ENCODE measurements at places on chromosomes 11 and 22.

DNA sequence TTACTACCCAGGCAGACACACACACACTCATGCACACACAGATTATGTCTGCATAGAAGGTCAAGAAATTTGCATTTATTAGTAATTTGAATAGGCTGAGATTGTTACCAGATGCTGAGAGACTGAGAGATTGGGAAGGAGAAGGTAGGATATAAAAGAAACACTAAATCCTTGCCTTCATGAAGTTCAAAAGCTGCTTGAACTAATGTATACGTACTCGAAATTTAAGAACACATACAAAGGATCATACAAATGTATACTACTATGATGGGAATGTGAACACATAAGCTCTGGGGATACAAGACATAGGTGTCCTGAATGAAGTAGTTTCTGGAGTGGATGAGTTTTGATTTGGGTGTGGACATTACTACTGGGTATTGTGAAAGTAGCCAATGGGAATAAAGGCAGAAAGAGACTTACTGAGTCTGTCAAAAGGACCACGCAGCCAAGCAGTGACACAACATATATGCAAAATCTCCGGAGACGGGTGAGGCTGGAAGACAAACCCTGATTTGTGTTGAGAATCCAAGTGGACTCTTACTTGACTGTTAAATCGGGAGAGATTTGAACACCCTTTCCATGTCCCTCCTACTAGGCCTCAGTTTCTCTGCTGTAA lies 7.3 kb upstream of the PKNOX2 start:
- no peak for DNase-seq

- no peak for DNase-seq
These were observed 16.4 kb downstream of the CDKN1C start for GRCh38 chr11:2869134-2869526.

DNA sequence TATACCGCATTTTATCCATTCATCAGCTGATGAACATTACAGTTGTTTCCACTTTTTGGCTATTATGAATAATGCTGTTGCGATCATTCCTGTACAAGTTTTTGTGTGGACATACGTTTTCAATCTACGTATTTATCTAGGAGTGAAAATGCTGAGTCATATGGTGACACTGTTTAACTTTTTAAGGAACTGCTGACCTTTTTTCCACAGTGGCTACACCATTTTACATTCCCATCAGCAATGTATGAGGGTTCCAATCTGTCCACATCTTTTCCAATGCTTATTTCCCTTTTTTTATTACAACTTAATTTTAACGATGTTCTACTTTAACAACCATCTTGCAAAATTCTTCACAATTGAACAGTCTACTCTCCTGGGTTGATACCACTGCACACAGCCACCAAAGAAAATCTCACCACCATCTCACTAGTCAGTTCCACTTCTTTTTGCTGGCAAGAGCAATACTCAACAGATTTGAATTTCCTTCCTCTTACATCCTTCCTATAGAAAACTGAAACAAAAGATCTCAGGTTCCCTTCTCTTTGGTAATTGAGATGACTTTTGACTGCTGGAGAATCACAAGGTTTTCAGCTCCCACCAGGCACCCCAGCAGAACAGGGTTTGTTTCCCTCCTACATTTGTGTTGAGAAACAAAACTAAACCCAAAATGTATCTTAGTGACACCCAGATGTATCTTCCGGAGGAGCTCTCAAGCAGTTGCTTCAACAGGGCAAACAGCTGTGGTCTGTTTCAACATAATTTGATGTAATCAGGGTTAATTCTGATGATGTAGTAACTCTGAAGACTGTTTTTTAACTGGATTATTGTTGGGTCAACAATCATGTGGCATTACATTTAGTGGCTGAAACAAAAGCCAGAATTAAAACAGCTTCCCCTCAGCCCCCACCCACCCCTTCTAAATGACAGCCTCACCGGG lies 7.0 kb upstream of the GAB2 start:
- DNase-seq, result no peak

GRCh38 chr22:33625959-33626358 lies 294.3 kb downstream of the LARGE1 start:
- DNase-seq, result no peak

DNA sequence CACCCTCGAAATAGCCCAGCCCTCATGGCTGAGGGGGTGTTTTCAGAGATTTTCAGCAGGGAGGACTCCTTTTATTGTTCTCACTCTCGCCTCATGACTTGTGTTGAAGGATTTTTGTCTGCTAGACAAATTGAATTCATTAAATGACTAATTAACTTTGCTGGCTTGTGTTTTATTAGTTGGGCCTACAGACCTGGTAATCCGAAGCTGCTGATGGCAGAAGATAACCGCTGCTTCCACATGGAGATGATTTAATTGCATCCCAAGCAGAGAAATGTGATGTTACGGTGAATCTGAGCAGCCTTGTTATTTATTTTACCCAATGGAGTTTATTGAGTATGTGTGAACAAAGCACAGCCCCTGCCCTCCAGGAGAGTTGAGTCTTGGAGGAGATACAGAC lies 40.5 kb upstream of the CDON start:
- no peak for DNase-seq

DNA sequence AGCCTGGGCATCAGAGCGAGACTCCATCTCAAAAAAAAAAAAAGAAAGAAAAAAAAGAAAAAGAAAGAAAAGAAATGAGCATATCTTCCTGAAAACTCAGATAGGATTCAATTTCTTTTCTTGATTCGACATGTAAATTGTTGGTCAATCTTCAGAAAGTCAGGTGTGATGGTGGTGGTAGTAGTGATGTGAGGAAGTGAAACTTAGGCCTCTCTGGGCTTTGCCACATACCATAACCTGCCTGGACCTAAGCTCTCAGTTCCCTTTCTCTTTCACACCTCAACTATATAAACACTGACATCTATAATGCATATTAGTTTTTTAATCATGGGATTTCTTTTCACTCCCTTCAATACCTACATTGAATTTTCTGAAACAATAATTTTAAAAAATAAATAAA lies 98.0 kb upstream of the TBCEL start:
- no peak for DNase-seq

- no peak for DNase-seq
These were observed 45.7 kb downstream of the TRIOBP start for GRCh38 chr22:37742376-37743171.

GRCh38 chr11:41237382-41237781 lies 222.1 kb downstream of the LRRC4C start:
- DNase-seq, result no peak

DNA sequence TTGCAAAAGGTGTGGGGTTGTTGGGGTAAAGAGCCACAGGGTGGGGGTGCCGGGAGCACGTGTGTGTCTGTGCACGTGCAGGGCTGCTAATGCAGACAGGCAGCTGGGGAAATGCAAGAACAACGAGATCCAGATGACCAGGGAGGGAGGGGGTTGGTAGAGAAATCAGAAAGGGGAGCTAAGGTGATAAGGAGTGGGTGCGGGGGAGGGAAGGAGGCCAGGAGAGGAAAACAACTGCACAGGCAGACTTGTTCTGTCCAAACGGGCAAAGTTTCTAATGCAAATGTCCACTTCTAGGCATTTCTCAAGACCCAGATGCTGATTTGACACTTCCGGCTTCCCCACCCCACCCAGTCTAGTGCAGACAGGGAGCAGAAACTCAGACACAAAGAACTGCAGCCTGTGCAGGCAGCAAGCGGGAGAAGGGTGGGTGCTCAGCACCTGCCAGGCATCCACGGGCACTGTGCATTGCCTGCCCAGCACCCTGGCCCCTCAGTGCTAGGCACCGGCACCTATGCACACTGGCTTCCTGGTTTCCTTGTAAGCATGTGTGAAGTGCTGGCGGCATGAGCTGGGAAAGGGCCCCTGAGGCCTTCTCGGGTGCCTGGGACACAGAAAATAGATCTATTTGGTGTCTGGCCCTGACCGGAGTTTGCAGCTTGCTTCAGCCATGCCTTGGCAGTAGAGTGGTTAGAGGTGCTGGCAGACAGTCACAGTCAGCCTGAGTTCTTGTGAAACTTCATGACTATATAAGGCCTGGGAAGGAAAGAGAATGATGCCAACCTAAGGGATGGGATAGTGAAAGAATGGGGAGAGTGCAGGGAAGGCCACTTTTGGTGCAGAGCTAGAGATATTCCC lies 220.1 kb upstream of the SORL1-AS1 start:
- no peak for DNase-seq

- no peak for DNase-seq
These were observed 15.5 kb downstream of the EFCAB6 start for GRCh38 chr22:43796567-43796966.

GRCh38 chr11:16412525-16413172 lies 56.3 kb upstream of the SOX6 start:
- no peak for DNase-seq

DNA sequence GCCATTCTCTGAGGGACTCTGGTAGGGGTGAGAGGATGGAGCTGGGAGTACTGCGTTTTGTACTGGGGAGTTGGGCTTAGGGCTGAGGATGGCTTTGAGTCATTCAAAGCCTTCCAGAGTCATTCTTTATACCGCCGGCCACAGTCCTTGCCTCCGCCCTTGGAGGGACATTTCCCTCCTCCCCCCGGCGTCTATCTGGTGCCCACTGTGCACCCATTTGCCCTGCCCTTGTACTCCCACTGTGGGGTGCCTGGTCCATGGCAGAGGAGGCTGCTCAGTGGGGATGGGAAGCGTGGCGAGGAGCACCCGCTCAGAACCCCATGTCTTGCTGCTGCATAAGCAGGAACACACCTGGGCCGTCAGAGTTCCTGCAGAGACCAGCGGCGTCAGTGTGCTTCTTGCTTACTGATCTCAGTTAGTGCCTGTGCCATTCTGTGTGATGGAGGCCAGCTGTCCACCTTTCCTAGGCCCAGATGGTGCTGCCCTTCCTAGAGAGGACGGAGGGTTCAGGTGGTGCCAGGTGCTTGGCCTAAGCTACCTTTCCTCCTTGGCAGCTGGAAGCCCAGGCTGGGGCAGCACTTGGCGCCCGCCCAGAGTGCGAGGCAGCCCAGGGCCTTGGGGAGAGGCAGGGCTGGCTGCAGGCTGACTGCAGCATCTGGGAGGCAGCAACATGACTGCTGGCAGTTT lies 23.3 kb upstream of the TMEM191C start:
- no peak for DNase-seq

- DNase-seq, result no peak
These were observed 29.1 kb downstream of the MAP6 start for GRCh38 chr11:75639762-75640181.

DNA sequence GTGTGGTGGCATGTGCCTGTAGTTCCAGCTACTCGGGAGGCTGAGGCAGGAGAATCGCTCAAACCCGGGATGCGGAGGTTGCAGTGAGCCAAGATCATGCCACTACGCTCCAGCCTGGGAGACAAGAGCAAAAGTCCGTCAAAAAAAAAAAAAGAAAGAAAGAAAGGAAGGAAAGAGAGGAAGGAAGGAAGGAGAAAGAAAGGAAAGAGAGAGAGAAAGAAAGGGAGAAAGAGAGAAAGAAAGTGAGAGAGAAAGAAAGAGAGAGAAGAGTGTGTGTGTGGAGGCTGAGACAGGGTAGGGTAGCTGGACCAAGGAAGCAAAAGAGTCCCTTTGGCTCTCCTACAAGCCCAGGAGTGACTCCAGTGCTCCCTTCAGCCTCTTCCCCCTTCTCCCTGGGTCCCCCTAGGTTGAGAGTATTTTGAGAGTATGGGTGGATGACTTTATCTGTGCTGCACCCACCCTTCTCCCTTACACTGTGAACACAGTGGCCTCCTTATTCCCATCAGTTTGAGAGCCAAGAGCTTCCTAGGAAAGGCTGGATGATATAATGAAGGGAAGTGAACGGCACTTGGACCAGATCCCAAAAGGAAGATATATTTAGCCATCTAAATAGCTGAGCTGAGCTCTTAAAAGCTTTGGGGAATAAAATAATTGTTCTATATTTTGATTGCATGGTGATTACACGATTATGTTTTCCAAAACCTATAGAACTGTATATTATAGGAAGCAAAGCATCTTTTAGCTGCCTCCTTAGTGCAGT lies 9.5 kb upstream of the DENND5A start:
- DNase-seq, result no peak

- DNase-seq, result no peak
These were observed 30.8 kb downstream of the RPS13 start for GRCh38 chr11:17046690-17047089.

DNA sequence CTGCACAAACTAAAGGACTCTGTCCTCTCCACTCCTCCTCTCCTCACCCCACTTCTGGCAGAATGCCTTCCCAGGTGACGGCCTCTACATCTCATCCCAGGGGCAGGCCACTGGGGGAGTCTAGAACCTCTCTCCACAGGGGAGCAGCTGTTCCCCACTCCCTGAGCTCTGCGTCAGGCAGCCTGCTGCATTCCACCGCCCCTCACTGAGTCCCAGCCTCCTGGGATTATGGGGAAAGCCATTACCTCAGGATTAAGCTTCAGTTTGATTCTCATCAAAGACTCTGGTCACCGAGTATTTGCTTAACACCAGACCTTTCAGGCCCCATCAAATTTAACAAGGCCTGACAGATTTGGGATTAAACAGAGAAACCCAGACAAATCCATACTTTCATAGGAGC lies 405.9 kb downstream of the NXPE2 start:
- no peak for DNase-seq

GRCh38 chr11:115695677-115696364 lies 191.6 kb upstream of the CADM1 start:
- DNase-seq, result no peak

DNA sequence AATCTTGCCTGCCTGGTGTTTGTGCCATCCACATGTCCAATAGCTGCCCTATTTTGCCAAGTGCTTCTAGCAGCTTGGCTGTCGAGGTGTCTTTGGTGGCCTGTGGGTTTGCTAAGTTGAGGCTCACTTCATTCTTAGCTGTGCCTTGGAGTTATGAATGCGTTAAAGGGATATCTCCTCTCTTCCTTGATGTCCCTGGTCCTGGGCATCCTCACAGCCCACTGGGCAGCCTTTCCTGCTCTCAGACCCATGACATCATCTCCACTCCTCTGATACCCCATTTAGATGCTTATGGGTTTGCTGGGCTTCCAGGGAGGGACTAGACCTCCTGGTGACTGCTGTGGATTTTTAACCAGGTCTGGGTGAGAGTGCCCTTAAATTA lies 1.3 kb downstream of the LDLRAD3 start:
- no peak for DNase-seq

- DNase-seq, result no peak
These were observed 19.0 kb downstream of the CD5 start for GRCh38 chr11:61121192-61121831.

- no peak for DNase-seq
These were observed 200.4 kb downstream of the MN1 start for GRCh38 chr22:27601195-27601594.

DNA sequence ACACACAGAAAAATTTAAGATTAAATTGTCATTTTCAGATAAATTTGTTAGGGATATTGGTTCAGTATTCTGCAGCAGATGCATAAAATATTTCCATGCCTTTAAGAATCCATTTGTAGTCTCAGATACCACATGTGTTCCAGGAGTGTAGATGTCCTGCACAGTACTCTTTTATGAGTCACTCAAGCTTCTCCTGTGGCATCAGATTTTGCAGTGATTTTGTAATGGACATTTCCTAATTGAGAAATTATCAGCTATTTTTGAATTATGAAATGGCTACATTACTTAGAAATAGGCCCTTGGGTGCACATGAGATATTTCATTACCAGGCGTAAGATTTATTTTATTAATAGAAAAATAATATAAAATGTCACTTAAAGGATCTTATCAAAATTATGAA lies 18.9 kb downstream of the MMP3 start:
- no peak for DNase-seq
